NCI-H226 (cell line): ENCODE measurements at places on chromosomes 12 and 14.

- DNase-seq, result no peak
Measured at GRCh38 chr14:105150368-105151083, 18.1 kb downstream of the JAG2 start.

GRCh38 chr12:40614923-40615322, 77.3 kb upstream of the CNTN1 start:
- DNase-seq, result no peak

DNA sequence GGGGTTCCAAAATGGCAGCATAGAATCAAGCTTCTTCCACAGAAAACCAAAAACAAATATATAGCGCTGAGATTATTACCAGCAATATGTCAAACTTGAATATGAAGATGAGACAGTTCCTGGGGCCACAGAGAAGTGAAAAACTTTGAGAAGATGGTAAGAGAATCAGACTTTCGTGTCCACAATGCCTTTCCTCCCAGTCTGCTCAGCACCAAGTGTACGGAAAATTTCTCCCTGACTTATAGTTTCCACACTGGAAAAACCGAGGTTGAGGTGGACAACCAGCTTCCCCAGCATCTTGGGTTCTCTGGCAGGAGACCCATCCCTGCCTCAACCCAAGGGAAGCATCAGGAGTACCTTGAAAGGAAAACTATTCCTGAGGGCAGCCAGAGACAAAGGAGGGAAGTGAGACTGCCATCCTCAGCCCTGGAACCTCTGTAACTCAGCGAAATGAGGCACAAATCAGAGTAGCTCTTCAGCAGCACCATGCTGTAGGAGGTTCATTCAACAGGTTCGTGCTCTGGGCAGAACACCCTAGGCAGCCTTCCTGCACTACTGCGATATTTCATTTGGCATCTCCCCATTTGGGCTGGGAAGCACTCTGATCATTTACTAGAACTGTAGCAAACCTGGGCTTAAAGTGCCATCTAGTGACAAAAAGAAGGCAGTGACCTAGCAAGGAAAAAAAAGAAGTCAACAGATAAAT, 52.4 kb upstream of the CAPRIN2 start:
- peak; percentile 57 for DNase-seq

DNA sequence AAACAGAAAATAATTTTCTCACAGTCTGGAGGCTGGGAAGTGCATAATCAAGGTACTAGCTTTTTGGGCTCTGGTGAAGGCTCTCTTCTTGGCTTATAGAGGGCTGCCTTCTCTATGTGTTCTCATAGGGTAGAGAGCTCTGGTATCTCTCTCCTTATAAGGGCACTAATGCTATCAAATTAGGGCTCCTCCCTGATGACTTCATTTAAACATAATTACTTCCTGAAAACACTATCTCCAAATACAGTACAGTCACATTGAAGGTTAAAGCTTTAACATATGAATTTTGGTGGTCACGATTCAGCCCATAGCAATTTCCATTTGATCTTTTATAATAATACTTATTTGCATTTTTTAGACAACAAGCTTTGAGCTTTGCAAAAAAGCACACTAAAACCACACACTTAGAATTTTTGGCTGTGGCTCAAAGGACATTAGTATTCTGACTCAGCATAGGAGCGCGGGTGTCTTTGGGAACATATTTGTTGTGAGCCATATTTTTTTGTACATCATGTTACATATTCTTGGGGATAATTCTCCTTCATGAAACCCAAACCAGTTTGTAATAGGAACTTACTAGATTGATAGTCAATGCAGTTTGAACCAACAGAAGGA, 808.1 kb upstream of the FBXO33 start:
- no peak for DNase-seq

GRCh38 chr14:32249780-32250179, 46.7 kb upstream of the RNU6-8 start:
- no peak for DNase-seq
